ENCODE measurements at places on chromosomes 4 and X.

- no peak for DNase-seq
These were observed 1757.3 kb downstream of the PCDH7 start for GRCh38 chr4:32477518-32477917.

GRCh38 chrX:71493111-71493613, 39.7 kb upstream of the OGT start:
- DNase-seq: no peak

DNA sequence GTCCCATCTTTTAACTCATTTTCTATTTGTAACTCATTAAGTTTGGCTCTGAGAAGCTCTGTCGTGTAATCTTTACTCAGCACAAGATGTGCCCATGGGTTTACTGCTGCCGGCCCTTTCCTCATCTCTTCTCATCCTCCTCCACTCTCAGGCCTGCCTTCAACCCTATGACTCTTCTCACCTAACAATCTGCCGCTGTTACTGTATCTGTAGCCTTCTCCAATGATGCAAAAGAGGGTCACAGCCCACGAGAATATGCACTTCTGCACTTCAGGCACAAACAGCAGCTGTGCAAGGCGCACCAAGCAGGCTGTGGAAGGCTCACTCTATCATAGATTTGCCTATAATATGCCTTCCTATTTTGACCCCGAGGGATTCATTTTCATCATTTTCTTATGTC, 546.5 kb upstream of the GALNTL6 start:
- no peak for DNase-seq

DNA sequence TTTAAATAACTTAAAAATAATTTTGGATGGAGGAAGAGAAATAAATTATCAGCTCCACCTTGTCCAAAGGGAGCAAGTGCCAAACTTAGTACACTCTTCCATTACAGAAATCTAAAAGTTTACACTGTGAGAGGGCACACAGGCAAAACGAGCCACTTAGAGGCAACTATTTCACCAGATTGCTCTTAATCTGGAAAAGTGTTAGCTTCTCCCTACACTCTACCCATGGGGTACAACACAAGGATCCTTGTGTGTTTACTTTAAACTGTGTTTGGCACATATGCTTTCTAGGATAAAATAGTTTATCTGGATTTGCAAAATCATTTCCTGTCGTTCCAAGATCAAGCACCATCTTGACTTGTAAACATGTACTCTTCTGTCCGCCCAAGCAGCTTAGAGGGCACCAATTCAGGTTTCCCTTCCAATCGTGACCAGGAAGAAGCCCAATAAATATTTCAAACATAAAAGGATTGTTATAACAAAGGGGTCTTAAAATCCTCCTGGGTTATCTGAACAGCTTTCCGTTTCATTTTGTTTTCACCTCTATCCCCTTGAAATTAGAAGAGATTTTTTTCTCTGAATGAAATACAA, 29.0 kb upstream of the KDR start:
- no peak for DNase-seq

- no peak for DNase-seq
These were observed 250.5 kb downstream of the STPG2 start for GRCh38 chr4:97892592-97893266.

- DNase-seq: no peak
These were observed 209.1 kb upstream of the FAT1 start for GRCh38 chr4:186932631-186933187.

GRCh38 chr4:113455061-113455460, 306.5 kb downstream of the CAMK2D start:
- no peak for DNase-seq

DNA sequence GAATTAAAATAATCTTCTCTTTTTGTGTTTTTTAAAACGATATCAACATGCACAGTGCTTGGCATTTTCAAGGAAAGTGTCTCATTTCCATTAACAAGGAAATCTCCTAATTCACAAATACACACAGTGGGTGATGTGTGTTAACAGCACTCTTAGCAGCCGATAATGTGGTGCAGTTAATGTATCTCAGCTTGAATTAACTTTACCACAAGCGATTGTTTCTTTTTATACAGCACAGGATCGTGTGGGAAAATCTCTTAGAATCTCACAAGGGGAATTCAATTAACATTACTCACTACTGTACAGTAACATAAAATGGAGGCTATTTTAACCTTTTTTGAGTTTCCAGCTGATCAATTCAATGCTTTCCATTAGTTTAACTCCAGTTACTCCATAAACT, 1841.9 kb downstream of the STIM2 start:
- no peak for DNase-seq

DNA sequence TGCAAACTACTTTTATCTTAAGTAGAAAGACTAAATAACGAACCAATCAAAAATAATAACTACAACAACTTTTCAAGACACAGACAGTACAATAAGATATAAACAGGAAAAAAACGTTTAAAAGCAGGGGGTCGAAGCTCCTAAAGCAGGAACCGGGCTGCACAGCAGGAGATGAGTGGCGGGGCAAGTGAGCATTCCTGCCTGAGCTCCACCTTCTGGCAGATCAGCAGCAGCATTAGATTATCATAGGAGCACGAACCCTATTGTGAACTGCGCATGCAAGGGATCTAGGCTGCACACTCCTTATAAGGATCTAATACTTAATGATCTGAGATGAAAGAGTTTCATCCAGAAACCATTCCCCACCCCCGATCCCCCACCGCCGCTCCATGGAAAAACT, 146.2 kb downstream of the TEX11 start:
- no peak for DNase-seq

GRCh38 chrX:531611-531936, 99.0 kb upstream of the SHOX start:
- no peak for DNase-seq

DNA sequence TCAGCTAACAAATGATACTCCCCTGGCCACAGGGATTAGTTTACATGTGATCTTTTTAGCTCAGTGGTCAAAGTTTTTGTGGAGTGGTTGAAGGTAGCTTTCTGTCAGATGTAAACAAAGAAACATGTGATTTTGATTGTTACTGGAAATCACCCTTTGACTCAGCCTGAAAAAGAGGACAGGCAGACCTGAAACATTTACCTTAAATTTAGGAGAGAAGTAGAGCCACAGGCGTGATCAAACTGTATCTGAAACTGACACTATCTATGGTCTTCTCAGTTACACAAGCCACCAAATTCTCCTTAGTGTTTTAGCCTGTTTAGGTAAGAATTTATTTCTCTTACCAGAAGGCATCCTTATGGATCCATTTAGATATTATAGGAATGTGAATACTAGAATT, 136.7 kb downstream of the CBLL2 start:
- DNase-seq: no peak

DNA sequence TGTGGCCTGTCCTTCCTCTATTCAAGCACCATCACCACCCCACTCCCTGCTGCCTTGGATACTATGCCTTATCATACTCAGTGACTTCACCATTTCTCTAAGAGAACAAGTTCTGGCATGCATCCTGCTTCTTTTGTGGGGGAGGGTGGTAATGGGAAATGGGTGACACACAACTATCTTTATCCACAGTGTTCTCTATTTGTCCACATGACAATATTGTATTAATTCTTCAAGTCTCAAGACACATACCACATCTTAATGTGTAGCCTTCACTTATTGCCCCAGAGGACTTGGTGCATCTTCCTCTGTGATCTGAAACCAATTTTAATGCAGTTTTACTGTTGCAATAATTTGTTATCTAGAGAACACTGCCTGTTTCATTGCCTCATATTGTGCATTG, 29.3 kb upstream of the UGT2B7 start:
- DNase-seq: no peak

DNA sequence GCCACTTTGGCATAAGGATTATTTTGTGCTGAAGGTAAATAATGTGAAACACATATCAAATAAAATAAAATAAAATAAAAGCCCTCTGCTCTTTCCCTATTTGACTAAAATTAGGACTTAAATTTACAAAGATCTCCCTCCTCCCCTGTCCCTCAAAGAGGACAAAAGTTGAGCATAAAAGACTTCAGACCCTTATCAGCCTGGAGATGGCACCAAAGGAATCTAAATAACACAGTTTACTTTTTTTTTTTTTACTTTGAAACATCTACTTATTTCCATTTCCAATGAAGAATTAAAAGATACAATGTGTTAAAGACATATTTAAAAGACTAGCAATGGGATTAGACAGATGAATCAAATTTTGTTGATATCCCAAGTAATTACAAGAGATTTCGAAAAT, 89.7 kb downstream of the EPHA5 start:
- no peak for DNase-seq

DNA sequence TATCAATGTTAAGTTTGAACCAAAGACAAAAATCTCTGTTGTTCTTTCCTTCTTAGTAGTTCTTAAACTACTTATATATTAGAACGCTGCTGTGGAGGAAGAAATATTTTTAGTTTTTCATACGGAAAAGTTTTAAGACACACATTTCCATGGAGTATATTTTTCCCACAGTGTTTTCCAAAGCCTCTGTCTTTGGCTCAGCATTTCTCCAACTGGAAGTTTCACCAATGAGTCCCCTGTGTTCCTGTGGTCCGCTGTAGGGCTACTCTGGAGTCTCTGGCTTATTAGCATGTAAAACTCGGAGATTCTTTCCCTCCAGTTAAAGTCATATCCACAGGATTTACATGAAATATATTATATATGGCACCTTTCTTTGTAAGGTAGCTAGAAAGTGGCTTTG, 249.0 kb downstream of the CBR4 start:
- DNase-seq: no peak

- DNase-seq: no peak
These were observed 27.8 kb downstream of the RP2 start for GRCh38 chrX:46864606-46865005.

GRCh38 chr4:82017680-82018079, 356.1 kb downstream of the HNRNPD start:
- no peak for DNase-seq

GRCh38 chr4:168139336-168139735, 47.0 kb downstream of the ANXA10 start:
- DNase-seq: no peak

- DNase-seq: no peak
These were observed 146.5 kb upstream of the PCDH18 start for GRCh38 chr4:137678796-137679195.

- DNase-seq: no peak
These were observed 122.2 kb downstream of the CBR4 start for GRCh38 chr4:168887809-168888208.

DNA sequence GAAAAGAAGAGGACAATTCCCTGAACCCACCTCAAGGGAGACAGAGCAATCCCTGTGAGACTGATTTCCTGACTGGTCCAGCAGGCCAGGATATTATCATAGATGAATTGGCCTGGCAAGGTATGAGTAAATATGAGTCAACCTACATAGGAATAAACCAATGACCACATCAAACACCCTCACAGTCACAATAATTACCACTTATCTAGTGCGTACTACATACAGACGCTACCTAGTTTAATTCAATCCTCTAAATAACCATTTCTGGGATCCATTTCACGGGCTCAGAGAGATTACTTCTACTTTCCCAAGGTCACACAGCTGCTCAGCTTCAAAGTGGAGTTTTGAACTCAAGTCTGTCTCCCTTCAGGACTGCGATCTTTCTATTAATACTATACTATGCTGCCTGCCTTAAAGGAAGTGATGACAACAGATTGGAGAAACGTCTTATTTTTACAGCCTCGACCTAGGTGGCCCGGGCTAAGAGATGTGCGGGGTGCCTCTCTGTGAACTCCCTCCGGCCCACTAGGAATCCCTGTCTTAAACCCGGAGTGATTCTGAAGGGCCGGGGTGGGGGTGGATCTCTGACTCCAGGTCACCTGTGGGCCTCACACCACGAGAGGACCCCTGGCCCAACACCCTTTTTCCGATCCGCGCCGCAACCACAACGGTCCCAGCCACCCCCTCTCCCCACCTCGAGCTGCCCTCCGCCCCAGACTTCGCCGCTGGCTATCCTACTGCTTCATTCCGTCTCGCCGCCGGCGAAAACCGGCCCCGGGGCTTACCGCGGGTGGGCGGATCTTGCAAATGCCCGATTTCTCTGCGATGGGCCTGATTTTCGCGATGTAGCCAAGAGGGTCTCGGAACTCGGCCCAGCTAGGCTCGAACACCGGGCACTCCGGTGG, 800 bp downstream of the KDM5C start:
- no peak for DNase-seq

GRCh38 chrX:120302434-120302833, 8.8 kb downstream of the TMEM255A start:
- no peak for DNase-seq

- no peak for DNase-seq
These were observed 32.8 kb upstream of the SGMS2 start for GRCh38 chr4:107791902-107792301.

GRCh38 chr4:21952549-21952948, 4.0 kb upstream of the KCNIP4 start:
- DNase-seq: no peak

DNA sequence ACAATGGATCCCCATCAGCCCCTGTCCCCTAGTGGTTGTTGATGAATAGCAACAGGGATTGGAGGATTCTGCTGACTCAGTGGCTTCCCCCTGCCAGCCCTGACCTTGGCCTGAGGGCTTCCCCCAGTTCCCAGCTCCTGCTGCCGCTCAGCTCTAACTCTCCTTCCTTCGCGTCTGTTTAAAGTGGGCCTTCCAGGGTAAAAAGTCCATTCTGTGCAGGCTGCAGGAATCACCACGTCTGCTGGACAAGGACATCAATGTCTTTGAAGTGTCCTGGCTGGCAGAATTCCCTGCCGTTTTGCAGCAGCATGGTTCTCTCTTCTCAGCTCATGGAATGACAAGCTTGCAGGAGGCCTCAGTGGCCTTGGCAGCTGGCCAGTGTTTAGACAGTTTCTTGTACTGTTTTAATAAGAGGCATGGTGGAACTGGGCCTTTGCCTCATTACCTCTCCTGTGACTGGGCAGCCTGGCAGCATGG, 152.5 kb upstream of the STX18 start:
- no peak for DNase-seq

GRCh38 chrX:20521222-20521621, 254.5 kb upstream of the RPS6KA3 start:
- no peak for DNase-seq

DNA sequence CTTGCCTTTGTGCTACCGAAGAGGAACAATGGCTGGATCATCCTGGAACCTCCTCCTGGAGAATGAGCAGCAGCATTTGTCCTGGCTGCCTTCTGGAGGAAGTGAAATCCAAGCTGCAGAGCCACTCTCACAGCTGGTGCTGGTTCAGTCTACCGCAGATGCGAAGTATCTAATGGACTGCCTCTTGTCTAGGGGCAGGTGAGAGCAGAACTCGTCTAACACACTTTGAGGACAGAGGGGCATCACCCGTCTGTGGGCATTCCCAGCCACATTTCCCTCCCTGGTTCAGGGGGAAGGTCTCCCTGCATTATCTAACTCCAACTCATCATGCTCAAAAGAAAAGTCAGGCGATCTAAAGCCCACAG, 338.2 kb upstream of the GATB start:
- no peak for DNase-seq
